ENCODE measurements at places on chromosomes 1 and 21.

- no peak for DNase-seq
Observed at GRCh38 chr1:85124091-85124490, 75.8 kb upstream of the MCOLN3 start.

- DNase-seq = no peak
Observed at GRCh38 chr1:234315091-234315541, 58.1 kb upstream of the COA6 start.

DNA sequence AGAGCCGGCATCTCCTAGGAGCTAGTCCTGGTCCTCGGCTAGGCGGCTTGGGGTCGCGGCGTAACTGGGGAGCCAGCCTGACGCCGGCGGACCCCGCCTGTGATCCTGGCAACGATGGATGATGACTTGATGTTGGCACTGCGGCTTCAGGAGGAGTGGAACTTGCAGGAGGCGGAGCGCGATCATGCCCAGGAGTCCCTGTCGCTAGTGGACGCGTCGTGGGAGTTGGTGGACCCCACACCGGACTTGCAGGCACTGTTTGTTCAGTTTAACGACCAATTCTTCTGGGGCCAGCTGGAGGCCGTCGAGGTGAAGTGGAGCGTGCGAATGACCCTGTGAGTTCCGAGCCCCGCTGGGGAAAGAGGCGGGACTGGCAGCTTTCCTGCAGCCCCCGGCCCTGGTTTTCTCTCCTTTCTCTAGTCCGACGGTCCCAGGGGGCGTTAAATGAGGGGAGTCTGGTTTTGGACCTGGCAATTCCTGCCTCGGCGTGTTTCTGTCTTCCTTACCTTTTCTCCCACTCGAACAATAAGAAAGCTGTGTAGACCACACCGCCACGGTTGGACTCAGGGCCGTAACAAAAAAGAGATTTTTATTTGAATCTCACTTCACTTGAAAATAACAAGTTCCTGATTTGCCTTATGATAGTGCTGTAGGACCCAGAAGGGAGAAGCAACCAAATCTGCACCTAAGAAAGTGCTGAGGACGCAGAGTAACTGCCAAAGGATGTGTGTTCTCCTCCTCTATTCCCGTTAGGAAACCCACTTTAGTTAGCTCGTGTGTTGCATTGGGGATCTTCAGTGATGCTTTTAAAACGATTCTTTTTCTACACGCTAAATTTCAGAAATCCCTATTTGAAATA, at the start of gene SPRTN:
SPRTN (plus strand) TSS at position 24 of the 859 bp plus-strand sequence; CDS start at position 115, 91 bp downstream.
- no peak for DNase-seq

GRCh38 chr1:163399976-163400601, 78.3 kb downstream of the NUF2 start:
- no peak for DNase-seq

DNA sequence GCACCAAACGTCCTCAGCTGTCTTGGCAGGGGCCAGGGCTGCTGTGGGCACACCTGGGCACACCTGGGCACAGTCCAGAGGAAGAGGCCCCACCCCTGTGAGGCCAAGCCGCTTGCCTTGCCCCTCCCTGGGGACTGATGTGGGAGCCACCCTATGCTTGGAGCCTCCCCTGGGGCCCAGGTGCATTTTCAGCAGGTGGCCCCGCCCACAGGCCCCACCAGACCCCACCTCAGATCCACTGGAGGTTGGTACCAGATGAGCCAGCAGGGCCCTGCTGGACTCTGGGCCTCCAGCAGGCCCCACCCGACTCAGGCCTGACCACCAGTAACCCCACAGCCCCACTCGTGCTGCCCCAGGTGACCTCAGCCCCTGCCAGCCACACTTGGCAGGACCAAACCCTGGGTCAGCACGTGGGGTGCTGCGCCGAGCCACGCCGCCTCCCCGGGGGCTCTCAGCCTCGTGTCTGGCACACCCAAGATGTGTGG, 8.8 kb downstream of the SLC19A1 start:
- DNase-seq = no peak

DNA sequence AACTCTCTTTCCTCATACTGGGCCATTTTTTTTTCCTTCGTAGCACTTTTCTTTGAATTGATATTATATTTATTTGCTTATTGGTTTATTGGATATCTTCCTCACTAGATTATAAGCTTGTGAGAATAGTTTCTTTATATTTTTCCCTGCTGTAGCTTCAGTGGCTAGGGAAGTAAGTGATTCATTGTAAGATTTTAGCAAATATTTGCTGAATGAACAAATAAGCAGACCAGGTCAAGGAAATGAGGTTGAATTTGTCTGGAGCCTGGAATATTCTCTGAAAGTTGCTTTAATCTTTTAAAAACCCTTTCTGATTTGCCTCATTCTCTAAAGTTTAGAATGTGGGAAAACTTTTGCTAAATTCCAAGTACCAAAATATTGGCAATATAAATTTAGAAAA, 80.2 kb downstream of the RABGAP1L start:
- DNase-seq = no peak

- DNase-seq = no peak
Observed at GRCh38 chr1:67688526-67689219, 3.7 kb downstream of the GADD45A start.

DNA sequence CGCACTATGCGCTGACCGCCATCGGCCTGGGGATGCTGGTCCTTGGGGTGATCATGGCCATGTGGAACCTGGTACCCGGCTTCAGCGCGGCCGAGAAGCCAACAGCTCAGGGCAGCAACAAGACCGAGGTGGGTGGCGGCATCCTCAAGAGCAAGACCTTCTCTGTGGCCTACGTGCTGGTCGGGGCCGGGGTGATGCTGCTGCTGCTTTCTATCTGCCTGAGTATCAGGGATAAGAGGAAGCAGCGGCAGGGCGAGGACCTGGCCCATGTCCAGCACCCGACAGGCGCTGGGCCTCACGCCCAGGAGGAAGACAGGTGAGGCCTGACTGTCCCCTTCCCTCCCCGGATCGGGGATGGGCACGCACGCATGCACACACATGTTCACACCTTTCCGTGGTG, 31.9 kb upstream of the FHAD1 start:
- DNase-seq = no peak

DNA sequence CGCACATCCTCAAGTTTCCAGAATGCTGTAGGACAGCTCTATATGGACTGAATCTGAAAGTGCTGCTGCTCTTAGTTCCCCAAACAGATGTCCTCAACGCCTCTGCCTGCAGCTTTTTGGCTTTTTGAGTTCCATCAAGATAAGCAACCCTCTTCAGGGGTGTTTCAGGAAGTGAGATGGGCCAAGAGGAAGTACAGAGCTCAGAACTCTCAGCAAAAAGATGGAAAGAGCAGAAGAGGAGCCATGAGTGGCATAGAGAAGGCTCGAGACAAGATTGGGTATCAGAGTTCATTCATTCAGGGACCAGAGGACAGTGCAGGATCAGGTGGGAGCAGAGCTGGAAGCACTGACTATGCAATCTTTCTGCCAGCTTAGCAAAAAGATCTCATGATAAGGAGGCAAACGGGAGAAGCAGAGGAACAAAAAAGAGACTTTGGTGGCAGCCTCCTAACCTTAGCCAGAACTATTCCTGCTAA, at the start of the genes ADORA3 and TMIGD3:
ADORA3 (minus strand) TSS at position 49 of the 476 bp plus-strand sequence. CDS start 279 bp downstream, outside the sequence.
TMIGD3 (minus strand) TSS at position 49 of the 476 bp plus-strand sequence. CDS start 279 bp downstream, outside the sequence.
- no peak for DNase-seq

DNA sequence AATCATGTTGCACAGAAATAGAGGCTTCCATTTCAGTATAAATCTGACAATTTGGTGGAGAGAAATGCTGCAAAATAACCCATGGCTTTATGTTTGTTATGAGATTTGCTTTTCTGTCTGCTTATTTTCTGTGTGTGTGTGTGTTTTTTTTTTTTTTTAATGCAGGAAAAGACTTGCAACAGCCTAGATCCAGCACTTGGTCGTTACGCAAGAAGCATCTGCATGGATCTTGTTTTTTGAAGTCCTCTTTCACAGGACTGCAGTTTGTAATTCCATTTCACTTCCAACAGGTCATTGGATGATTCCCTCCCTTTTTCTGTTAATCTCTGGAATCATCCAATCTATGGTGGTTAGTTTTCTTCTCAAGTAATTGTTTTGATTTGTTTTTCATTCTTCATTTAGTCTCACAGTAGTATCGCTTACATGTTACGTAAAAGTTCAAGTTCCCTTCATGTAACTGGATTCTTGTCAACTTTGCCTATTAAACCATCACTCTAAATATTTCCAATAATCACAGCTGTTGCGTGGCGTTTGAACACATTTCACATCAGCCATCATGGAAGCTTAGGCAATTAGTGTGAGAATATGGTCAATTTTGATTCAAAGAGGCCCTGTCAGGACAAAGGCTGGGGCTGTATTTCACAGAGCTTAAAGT, 312.9 kb downstream of the NFIA start:
- DNase-seq = no peak

GRCh38 chr1:76766381-76766780, 100.9 kb upstream of the ST6GALNAC5 start:
- no peak for DNase-seq

- DNase-seq = no peak
Observed at GRCh38 chr1:172637522-172637921, 21.4 kb upstream of the FASLG start.

GRCh38 chr21:41304068-41304720, 12.4 kb upstream of the FAM3B start:
- DNase-seq = no peak

DNA sequence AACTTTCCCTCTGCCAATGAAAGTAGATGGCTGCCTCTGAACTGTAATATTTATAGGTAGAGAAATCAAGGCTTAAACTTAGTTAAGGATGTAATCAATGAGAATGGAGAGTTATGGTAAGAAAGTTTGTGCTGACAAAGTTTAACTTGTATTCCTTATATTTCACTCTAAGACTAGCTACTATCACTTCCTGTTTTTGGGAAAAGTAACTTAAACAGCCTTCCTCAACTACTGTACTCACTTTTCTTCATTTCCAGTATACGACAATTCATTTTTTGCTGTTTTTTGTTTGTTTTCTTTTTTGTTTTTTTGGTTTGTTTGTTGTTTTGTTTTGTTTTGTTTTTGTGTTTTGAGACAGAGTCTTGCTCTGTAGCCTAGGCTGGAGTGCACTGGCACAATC, 3.7 kb downstream of the RGS18 start:
- no peak for DNase-seq

DNA sequence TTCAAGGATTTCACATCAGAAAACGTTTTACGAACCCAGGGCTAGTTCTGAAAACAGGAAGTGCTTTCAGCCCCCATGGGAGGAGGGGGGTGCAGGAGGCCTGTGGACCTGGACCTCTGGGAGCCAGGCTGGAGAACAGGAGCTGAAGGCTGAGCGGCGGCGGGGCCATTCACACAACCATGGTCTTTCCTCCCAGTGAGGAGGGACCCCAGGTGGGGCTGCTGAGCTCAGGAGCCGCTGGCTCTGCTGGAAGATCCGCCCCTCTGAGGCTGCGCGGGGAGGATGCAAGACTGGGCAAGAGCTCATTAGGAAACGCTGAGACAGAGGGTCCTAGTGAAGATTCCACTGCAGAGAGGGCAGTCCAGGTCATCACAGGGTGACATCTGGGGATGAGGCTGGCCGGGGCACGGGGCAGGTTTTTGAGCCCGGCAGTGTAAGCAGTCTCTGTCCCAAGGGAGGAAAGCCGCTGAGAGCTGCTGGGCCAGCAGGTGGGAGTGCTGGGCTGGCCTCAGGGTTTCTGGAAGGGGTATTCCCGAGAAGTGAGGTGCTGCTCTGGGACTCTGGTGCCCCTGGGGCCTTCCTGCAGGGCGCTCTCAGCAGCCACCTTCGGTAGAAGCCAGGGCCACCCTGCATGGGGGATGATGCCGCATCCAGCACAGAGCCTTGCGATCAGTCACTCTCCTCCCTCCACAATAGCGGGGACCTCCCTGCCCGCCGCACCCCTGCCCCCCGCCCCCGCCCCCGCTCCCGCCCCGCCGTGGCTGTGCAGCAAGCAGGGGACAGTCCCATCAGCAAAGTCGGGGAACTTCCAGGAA, 7.5 kb downstream of the MX2 start:
- no peak for DNase-seq

DNA sequence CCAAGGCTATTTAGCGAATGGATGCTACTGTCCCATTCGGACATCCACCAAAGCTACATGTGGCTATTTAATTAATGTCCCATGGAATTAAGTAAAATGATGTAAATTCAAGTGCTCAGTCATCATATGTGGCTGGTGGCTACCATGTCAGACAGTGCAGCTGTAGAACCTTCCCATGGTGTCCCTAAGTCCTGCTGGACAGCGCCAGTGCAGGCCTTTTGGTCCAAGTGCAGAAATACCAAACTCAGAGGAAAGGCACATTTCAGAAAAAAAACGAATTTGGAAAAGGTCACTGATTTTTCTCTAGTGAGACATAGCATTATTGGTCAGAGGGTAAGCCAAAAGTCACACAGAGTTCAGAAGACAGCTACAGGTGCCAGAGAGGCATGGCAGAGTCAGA, 17.6 kb downstream of the TMPRSS2 start:
- DNase-seq = no peak

GRCh38 chr1:224377676-224378006, 21.0 kb downstream of the CNIH4 start:
- no peak for DNase-seq

DNA sequence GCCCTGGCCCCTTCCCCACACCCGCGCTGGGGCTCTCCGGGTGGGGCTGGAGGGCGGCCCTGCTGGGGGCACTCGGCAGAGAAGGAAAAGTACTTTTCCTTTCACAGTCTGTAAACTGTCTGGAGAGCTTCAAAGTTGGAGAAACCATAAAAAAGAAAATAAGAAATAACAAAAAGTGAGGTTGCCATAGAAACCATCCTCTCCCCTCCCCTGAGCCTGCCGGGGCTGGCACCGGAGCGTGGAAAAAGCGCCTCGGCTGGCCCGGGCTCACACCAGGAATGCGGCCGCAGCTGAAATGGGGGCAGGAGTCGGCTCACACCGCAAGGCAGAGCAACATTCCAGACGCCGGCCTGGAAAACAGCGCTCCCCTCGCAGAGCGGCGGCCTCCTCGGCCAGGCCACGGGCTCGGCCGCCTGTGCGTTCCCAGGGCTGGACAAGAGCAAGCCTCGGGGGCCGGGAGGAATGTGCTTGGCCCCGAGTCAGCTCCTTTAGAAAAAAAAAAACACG, 69.2 kb downstream of the MORN1 start:
- DNase-seq = no peak

DNA sequence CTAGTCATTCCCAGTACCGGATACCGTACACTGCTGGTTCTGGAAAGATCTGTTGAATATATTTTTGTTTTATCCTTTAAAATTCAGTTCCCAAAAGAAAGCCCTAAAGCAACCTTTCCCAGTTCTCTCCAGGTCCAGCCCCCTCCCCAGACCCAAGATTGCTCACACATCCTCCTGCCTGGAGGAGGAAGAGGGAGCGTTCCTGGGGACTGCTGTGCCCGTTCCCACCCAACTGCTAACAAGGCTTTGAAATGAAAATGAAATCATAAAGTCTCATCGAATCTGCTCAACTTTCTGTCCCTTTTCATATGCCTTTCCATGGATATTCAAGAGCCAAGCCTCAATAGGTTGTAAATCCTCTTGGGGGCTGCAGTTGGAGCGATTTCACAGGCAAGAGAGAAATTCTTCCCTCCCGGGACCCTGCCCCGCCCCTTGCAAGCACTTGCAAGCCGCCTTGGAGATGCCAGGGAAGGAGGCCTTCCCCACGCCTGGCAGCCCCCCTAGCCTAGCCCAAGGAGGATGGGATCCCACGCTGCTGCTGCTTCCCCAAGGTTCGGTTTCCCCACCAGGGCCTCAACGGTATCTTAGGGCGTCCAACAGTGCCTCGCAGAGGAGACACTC, 113.2 kb upstream of the CACHD1 start:
- no peak for DNase-seq

Measured in NCI-H524 treated with DMSO at 0.1 percent for 48 hours (cell line).